ENCODE measurements at places on chromosomes 16 and 17.

GRCh38 chr17:48148029-48148770 lies 40.6 kb downstream of the SNX11 start:
- no peak for DNase-seq

DNA sequence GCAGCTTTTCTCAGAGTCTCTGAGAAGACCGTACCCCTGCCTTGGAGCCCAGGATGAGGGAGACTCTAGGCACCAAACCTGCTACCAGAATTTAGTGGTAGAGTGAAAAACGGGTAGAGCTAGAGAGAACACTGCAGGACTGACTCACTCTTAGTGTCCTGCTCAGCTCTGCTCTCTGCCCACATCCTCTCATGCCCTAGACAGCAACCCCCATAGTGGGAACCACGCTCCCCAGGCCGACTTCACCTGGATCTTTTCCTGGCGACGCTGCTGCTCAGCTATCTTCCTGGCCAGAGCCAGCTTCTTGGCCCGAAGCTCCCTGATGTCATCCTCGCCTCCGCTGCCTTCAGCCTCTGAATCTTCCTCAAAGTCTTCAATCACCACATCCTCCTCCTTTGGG lies 26.7 kb downstream of the HIC1 start:
- no peak for DNase-seq

DNA sequence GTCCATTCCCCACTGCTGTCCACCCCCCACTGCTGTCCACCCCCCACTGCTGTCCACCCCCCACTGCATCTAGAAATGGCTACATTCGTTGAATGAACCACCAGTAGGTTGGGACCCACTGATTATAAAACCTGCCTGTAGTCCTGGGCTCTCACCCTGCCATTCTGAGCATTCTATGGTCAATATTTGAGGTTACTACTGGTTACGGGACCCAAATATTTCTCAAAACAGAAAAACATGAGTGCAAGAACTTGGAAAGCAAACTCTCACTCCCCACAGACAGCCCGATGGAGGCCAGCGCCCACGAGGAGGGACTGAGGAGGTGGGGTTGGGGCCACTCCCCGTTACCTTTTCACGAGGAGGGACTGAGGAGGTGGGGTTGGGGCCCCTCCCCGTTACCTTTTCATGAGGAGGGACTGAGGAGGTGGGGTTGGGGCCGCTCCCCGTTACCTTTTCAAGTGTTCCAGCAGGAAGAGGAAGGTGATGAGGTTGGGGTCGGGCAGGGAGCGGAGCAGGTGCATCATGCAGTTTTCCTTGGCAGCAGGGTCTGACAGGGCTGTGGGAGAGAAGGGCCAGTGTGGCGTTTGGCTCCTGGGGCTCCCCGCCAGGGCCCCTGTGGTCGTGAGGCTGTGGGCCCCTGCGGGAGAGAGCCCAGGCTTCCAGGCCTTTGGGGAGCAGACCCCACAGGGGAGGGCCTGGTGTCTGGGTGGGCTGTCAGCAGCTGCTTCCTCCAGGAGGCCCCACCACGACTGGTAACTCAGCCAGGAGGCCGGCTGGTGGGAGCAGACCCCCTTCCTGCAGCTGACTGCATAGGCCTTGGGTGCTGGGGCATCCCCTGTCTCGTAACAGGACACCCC lies 12.5 kb downstream of the TIMM22 start:
- no peak for DNase-seq

GRCh38 chr17:35167666-35168065 lies 20.0 kb downstream of the UNC45B start:
- DNase-seq, result no peak

DNA sequence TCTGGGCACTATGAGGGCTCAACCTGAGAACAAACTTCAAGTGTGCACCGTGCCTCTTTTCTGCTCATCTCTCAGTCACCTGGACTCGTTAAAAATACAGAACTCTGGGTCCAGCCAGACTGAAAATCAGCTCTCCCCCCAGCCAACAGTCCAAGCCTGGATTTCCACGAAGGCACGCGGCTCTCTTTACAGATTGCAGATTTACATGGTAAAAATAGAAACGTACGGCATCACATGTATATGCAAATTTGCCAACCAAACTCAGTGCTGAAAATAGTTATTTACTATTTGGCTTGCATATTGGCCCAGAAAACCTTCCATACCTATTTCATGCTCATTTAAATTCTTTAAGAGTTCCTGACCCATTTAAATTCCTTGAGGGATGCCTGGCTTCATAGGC lies 315.8 kb downstream of the MAF start:
- DNase-seq, result no peak

- DNase-seq, result no peak
These were observed 534.4 kb upstream of the SALL1 start for GRCh38 chr16:51685498-51685897.

- DNase-seq, result no peak
These were observed 32.8 kb upstream of the TBX2 start for GRCh38 chr17:61366715-61367413.
